C1 segment of cervical spinal cord (tissue), 14 donors: ENCODE measurements at places on chromosomes 1 and 21.
A peak's percentile ranks its signal among the peaks of the same experiment; 100 is the strongest.

GRCh38 chr1:168583571-168583970 is 7.2 kb downstream of the XCL1 start:
- no peak for DNase-seq

DNA sequence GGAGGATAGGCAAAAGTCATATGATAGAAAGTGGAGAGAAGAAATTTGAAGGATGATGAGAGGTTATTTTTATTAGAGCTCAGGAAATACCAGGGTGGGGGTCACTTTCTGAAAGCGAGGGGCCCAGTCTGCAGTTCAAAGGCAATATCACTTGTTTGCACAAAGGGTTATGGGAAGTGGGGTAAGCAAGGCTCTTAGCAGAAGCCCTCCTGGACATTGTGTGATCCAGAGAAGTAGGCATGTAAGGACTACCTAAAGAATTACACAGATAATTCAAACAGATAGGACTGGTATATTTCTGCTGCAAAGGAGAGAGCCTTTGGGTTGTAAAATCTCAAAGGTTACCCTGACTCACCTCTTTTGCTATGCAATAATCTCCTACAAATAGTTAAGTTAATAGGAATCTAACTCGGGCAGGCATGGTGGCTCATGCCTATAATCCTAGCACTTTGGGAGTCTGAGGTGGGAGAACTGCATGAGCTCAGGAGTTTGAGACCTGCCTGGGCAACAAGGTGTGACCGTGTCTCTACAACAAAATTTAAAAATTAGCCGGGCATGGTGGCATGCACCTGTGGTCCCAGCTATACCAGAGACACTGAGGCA is 25.2 kb upstream of the PRRC2C start:
- no peak for DNase-seq

- no peak for DNase-seq
These were observed 27.2 kb downstream of the THAP3 start for GRCh38 chr1:6651909-6652308.

DNA sequence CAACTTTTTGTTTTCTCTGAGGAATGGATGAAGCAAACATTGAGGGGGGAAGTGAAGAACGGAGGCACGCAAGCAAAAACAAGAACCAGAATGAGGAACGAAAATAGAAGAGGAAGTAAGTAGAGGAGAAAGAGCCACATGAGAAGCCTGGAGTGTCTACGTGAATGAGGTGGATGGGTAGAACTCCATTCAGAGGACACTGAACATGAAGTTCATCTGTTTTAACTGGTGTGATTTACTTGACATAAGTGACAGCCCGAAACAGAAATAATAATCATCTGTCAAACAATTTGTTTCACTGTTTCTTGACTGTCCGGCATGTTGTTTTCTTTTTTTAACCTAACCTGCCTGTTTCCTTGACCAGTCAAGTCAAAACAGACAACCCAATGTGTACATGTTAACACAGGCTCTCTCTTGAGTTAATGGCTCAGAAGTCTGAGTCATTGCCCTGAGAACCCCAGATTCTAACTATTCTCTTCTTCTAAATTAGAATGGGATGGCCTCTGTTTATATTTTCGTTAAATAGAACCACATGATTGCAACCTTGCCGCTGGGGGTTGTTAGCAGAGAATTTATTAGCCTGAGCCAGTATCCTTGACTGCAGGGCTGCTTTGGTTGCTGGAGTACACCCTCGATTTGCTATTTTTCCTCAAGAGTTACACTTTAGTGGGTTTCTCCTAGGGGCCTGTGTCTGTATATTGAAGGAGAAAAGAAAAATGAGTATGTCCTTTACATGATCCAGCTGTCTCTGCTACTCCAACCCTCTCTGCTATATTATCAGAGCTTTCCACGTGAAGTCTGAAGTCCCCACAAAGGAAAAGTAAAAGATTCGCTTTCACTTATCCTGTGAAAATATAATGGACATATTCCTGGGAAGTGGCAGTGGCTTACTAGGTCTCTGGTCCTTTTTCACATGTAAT is 151.7 kb downstream of the ZC3H11B start:
- DNase-seq, result no peak

DNA sequence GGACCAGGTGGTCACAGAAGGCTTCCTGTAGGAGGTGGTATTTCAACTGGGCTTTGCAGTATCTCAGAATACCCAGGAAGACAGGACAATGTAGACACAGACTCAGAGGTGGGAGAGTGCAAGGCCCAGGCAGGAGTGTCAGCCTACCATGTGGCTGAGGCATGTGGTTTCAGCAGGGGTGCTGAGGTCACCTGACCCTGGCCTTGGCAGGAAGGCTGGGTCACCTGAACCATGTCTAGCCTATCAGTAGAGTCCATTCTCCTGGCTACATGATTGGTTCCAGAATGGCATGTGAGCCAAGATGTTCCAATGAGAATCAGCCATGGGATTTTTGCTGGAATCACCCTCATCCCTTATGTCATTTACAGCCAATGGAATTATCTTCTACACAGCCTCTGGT is 169.4 kb downstream of the ACTL8 start:
- no peak for DNase-seq

- DNase-seq, result no peak
These were observed 79.5 kb downstream of the DPYD start for GRCh38 chr1:97841338-97841737.

DNA sequence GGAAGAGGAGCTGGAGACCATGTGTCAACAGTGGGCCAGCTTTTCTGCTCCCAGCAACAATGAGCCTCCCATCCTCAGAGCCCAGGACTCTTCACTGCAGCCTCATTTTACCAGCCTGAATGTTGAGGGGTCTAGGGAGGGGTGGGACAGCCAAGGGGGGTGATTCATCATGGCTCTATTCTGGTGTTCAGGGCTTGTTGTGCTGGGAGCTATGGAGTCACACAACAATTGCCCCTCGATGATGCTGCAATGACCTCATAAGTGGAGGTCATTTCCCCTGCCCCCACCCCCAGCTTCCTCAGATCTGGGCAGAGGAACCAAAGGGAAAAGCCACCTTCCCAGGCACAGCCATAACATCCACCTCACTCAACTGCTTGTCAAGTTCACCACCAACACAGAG is at the start of gene LELP1:
Gene LELP1 (plus strand): TSS at position 301 of the 400 bp plus-strand sequence. CDS start 1,278 bp downstream, outside the sequence.
- no peak for DNase-seq

DNA sequence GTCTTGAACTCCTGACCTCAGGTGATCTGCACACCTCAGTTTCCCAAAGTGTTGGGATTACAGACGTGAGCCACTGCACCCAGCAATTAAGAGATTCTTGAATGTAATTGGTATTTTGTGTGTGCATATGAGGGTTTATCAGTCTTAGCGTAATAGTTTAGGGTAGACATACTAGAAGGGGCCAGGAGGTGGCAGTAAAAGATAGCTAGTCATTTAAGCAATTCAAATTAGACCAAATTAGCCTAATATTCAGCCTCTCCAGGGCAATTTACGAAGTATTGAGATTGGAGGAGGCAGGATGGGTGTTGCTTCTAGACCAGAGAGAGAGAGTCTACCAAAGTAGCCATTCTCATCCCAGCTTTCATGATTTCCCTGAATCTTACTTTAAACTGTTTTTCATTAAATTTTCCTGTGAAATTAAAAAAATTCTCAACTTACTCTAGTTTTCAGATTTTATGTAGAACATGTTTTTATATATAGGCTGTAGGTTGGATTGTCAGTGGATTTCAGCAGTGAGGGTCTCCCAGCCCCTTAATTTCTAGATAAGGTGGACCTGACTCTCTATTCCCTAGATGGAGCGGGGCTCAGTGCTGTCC is 119.7 kb downstream of the HHAT start:
- DNase-seq, result no peak

- DNase-seq, result peak; percentile 24
These were observed 993 bp upstream of the DSCAM start for GRCh38 chr21:40847951-40848350.

GRCh38 chr21:41280115-41280919 is 36.3 kb upstream of the FAM3B start:
- no peak for DNase-seq
